NCI-H446 treated with DMSO at 0.1 percent for 48 hours (cell line): ENCODE measurements at places on chromosomes 3 and 15.

- no peak for DNase-seq
These were observed 16.4 kb downstream of the EHD4 start for GRCh38 chr15:41955807-41956525.

- DNase-seq = peak; percentile 46
These were observed 97.8 kb downstream of the GTPBP8 start for GRCh38 chr3:113088616-113089015.

DNA sequence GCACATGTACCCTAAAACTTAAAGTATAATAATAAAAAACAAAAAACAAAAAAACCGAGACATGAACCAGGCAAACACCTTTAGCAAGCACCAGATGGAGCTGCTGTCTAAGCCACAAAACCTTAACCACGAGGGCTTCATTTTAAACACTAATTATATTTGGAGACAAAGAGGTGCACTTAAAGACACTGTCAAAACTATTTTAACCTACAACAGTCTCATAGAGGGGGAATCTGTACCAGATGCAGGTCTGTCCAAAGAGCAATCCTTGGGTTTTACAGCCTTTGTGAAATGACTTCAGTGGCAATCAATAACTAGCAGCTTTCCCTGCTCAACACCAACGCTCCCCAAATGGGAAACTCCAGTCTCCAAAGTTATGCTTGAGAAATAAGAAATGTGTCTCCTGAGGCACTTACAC lies 115.7 kb upstream of the TSPAN3 start:
- no peak for DNase-seq

DNA sequence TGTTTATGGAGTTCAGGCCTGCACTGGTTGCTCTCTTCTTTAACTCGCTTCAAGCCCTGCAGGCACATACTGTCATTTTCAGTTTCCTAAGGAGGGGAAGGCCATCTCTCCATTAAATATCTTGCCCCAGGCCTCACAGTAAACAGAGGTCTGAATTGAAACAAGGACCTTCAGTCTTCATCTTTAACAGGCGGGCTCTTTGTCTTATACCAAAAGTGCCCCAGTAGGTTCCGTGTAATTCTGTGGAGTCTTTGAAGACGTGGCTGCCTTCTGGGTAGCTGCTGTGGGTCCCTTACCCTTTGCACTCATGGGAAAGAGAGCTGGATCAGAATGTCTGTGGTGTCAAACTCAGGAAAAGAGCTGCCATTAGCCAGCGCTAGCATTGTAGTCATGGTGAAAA lies 161.2 kb downstream of the APBA2 start:
- DNase-seq = no peak

- no peak for DNase-seq
These were observed 47.7 kb upstream of the PTX3 start for GRCh38 chr3:157388976-157389375.
